Esophagus muscularis mucosa (tissue), 4 donors: ENCODE measurements at places on chromosomes 1 and 21. TPM values are rescaled to one million over a fixed set of nuclear protein-coding genes. Genes with fewer than 3 reads are reported as not detected.

Gene BGLAP
- total RNA-seq: not detected

Gene NBPF10
- 1.3 TPM for total RNA-seq

DNA sequence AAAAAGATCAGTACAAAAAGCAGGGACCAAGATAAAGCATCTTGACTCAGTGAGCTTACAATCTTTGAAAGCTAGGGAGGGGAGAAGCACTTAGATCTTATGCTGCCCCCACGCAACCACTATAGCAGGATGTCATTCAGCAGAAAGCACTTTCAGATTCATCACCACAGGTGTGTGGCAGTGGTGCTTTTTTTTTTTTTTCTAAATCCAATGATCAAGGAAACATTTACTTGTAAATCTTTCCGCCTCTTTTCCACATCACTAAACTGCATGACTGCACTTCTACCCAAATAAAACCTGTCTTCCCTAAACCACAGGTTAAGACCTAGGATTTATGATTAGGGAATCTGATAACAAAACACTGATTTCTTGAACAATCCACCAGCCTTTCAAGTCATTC, 154.8 kb downstream of the SLC45A1 start:
- no peak for DNase-seq

- no peak for DNase-seq
Measured at GRCh38 chr1:165629848-165630628, 996 bp upstream of the MGST3 start.

GRCh38 chr21:35537604-35538003, 488.5 kb upstream of the RUNX1 start:
- no peak for DNase-seq

- no peak for DNase-seq
Measured at GRCh38 chr1:41360074-41360785, 1.0 kb upstream of the FOXO6 start.

GRCh38 chr1:15918962-15919715, 56.8 kb downstream of the ZBTB17 start:
- DNase-seq: no peak

- DNase-seq: no peak
Measured at GRCh38 chr21:17334484-17334883, 178.4 kb upstream of the CXADR start.

GRCh38 chr1:35406103-35406502, 137.6 kb downstream of the ZMYM4 start:
- DNase-seq: no peak
